Hindlimb muscle (tissue), 1 donor: ENCODE measurements at places on chromosomes 1 and 21. TPM values are rescaled to one million over a fixed set of nuclear protein-coding genes. Genes with fewer than 3 reads are reported as not detected.

DNA sequence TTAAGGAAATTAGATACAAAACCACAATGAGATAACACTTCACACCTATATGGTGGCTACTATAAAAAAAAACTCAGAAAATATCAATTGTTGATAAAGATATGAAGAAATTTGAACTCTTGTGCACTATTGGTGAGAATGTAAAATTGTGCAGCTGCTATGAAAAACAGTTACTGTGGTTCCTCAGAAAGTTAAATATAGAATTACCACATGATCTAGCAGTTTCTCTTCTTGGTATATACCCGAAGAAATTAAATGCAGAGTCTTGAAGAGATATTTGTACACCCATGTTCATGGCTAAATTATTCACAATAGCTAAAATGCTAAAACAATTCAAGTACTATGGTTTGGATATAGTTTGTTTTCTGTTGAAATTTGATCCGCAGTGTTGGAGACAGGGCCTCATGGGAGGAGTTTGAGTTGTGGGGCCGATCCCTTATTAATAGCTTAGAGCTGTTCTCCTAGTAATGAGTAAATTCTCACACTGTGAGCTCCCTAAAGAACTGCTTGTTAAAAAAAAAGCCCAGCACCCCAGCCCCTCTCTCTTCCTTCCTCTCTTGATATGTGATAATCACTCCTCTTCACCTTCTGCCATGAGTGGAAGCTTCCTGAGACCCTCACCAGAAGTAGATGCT lies 1412.1 kb downstream of the PLA2G4A start:
- no peak for DNase-seq

- no peak for DNase-seq
These were observed 19.9 kb downstream of the HAO2 start for GRCh38 chr1:119388450-119388849.

- no peak for DNase-seq
These were observed 49.7 kb downstream of the ELAVL4 start for GRCh38 chr1:50158421-50158820.

- DNase-seq, result no peak
These were observed 95.0 kb downstream of the PLXNA2 start for GRCh38 chr1:208149213-208149612.

GRCh38 chr21:16956824-16957223 lies 556.0 kb upstream of the CXADR start:
- DNase-seq, result no peak

- DNase-seq, result no peak
These were observed 28.7 kb upstream of the RGS5 start for GRCh38 chr1:163231385-163231784.

- DNase-seq, result no peak
These were observed 1019.2 kb downstream of the TTLL7 start for GRCh38 chr1:82979593-82980236.

- DNase-seq, result no peak
These were observed 43.0 kb downstream of the GNB1 start for GRCh38 chr1:1847890-1848289.

DNA sequence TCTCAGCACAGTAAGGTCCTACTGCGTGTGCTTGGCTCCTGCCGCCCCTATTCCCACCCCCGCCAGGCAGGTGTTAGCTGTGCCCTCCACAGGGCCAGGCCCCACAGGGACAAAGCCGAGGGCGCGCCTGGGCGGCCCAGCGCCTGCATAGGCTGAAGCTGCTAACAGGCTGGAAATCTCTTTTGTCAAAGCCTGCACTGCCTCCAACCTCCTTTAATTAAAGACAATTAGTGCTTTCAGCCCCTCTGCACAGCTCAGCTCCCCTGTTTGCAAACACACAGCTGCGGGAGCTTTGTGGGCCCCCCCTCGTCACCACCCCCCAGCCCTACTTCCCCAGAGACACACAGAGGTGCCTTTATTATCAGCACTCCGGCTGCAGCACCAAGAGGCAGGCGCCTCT lies 95.9 kb downstream of the EPHB2 start:
- no peak for DNase-seq

DNA sequence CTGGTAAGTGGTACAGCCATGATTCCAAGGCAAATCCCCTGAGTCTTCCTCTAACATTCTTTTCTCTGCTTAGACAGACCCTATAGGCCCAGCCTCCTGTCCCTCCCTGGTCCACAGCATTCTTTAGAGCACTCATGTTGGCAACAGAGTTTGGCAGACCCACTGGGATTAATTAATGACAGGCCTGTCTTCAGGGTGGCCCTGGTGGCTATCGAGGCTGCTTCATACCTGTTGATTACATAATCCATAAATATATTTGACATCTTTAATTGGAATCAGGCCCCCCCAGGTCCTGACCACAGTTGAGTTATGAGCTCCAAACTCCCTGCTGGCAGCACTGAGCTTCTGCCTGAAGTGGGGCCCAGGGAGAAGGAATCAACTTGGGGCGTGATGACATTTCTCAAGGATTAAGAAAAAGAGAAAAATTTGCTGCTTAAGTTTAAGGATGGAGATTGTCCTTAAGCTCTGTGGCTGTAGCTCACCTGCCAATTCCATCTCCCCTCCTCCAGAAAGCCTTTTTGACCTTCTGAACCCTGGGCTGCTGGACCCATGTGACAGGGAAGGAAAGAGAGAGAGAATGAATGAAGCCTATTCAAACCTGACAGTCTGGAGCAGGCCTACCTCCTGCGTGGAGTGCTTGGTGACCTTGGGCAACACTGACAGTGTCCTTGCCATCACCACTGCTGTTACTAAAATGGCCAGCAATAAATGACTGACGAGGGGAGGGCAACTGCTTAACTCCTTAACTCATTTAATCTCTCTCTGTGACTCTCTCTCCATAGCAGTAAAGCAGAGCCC lies 156.6 kb downstream of the TRABD2B start:
- no peak for DNase-seq

DNA sequence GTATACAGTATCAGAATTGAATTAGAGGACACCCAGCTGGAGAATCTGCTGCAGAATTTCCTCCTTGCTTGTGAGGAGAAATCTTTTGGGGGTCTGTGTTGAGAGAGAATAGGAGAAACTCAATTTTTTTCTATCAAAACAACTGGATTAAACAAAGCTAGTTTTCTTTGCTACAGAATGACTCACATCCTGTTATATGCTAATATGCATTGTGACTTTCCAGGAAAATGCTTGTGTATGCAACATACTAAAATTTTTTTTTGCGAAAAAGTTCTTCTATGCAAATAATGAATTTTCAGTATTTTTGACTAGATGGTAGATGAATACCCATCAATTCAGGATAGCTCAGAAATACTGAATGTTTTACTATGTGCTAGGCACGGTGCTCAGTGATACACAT lies 2.2 kb downstream of the VAMP4 start:
- no peak for DNase-seq

- no peak for DNase-seq
These were observed 52.1 kb downstream of the ACBD3 start for GRCh38 chr1:226134170-226135058.

DNA sequence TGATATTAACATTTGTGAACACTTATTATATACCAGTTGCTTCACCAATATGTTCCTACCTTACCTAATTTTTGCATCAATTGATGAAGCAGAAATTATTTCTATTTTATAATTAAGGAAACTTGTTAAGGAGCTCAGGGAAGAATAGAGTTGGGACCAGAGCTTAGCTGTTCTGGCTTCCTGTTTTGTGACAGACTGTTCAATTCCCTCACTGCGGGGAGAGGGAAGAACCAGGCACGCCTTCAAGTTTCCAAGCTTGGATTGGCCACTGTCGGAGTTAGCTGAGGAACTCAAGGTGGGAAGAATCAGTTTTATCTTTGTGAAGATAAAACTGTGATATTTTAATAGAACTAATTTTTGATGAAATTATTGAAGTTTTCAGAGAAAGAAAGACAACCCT lies 142.3 kb upstream of the LMO4 start:
- no peak for DNase-seq

- DNase-seq, result no peak
These were observed 473.2 kb downstream of the DSCAM start for GRCh38 chr21:40373761-40374160.

DNA sequence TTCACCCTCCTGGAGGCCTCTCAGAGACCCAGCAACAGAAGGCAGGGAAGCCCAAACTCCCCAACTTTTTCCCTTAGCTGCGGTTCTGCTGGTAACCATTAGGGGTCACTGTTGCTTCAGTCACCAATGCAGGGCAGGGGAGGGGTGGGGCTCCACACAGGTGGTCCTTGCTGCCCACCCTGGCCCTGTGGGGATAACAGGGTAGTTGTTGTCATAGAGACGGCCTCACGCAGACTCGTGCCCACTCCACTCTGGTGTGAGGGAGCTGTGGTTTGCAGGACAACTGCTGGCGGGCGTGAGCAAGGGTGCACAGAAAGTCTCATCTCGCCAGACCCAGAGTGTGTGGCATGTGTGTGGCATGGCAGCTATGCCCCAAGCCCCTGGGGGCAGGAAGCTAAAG lies 19.9 kb downstream of the INSRR start:
- no peak for DNase-seq

DNA sequence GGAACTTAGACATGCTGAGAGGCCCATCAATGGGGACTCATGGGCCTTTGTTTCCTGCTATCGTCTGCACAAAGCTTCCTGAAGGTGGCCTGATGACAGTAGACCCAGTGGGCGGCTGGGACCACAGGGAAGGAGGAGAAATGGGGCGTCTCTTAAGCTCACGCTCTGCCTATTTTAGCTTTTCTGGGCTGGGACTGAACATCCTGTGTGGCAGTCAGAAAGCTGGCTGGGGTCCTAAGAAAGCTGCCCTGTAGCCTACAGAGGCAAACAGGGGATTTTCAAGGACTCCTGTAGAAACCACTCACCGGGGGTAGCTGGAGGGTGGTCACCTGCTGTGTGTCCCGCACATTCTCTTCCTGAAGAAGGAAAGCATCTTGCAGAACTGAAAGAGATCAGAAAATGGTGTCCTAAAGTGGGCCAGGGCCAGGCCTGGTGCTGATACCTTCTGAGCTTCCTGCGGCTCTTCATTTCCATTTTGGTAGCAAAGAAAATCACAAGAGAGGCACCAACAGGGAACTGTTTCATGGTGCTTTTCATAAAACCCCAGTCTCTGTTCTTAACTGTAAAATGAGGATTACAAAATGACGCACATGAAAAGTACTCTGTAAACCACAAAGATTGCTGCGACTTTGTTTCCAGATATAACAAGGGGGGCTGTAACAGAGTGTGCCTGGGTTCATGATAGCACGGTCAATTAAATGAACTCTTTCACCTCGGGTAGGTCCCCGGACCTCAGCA lies 8.6 kb downstream of the ZNF496 start:
- DNase-seq, result no peak

The C1orf35 gene
- polyA plus RNA-seq, result 15.5 TPM

The GTF2B gene
- polyA plus RNA-seq, result 42.0 TPM

The ST6GALNAC3 gene
- 3.7 TPM for polyA plus RNA-seq

The ACAP3 gene
- 54.6 TPM for polyA plus RNA-seq

The SIPA1L2 gene
- polyA plus RNA-seq, result 40.1 TPM

The SELP gene
- polyA plus RNA-seq, result 0.76 TPM

The RAB3B gene
- polyA plus RNA-seq, result 0.21 TPM

The WDR64 gene
- polyA plus RNA-seq, result 0.45 TPM

The LIN9 gene
- polyA plus RNA-seq, result 7.0 TPM

The RXFP4 gene
- polyA plus RNA-seq, result 0.36 TPM

The LCE2B gene
- not detected for polyA plus RNA-seq
